ENCODE measurements at places on chromosomes 11 and 22. TPM values are rescaled to one million over a fixed set of nuclear protein-coding genes. Genes with fewer than 3 reads are reported as not detected.

Gene MUC2
- total RNA-seq, result not detected

Gene FAM111A
- 4.9 TPM for total RNA-seq

Gene AIFM3
- 0.42 TPM for total RNA-seq

Gene CDHR5
- total RNA-seq, result not detected

Gene TMEM191C
- total RNA-seq, result 0.99 TPM

Gene RASD2
- 1.8 TPM for total RNA-seq

Gene AQP11
- 1.4 TPM for total RNA-seq

Gene PPP2R1B
- 16.8 TPM for total RNA-seq

Gene PGA5
- 0.50 TPM for total RNA-seq

- H3K36me3 ChIP-seq, result no peaks in the 10 kb centered on the region
- no peak overlapping the region for H3K27ac ChIP-seq
- no peaks in the 10 kb centered on the region for H3K4me1 ChIP-seq
These were observed 717.6 kb upstream of the ANO5 start for GRCh38 chr11:21475276-21475675.

DNA sequence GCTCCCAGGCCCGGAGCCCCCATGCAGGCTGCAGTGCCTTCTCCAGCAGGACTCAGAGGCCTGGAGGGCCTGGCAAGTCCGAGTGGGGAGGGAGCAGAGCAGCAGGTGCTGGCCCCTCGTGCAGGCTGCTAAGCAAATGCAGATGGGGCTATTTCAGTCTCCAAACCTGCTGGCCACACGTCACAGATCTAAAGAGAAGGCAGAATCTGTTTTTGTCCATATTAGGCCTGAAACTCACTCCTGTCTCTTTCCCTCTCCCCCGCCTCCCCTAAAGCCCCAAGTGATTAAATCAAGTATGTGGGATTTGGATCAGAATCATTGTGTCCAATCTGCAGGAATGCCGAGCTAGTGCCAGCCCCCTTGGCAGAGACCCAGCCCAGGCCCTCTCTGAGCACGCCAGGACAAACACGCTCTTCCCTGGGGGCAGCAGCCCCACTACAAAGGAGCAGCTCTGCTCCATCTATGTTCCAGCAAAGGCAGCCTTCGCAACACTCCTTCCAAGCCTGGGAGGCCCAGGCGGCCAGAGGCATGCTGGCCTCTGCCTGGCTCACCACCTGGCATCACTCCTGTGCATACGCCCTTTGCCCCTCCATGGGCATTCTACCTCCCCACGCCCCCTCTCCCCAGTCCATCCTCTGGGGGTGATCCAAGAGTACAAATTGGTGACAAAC lies 26.5 kb downstream of the RPL27A start:
- H3K36me3 ChIP-seq, result peaks cover 68% of the 10 kb centered on the region
- DNase-seq, result peak; percentile 80
- no peaks in the 10 kb centered on the region for H3K27me3 ChIP-seq

- H3K27ac ChIP-seq, result no peak overlapping the region
- peaks cover 6% of the 10 kb centered on the region for H3K4me1 ChIP-seq
- no peak for DNase-seq
- H3K27me3 ChIP-seq, result no peaks in the 10 kb centered on the region
These were observed 531.8 kb upstream of the CADM1 start for GRCh38 chr11:116035977-116036376.

DNA sequence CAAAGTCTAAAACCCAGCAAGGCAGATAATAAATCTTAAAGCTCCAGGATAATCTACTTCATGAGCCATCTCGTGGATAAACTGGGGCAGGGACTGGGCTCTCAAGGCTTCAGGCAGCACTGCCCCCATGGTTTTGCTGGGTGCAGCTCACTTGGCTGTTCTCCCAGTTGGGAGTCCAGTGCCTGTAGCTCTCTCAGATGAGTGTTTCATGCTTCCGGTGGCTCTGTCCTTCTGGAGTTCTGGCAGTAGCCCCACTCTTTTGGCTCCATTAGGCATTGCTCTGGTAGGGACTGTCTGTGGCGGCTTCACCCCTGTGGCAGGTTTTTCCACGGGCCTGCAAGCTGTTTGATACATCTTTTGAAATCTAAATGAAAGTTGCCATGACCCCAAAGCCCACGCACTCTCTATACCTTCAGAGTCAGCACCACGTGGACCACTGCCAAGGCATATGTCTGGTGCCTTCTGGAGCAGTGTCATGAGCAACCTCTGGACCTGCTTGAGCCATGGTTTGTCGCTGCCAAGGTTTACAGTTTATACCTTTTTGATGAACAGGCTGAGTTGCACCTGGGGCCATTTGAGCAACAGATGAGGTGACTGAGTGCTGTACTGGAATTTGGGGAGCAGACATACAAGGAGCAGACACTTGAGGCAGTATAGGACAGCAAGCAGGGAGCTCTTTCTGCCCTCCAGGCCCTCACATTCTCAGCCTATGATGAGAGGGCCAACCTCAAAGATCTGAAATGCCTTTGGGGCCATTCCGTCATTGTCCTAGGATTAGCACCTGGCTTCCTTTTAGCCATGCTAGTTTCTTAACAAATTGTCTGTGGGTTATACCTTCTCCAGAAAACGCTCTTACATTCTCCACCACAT lies 48.6 kb downstream of the MTNR1B start:
- no peak for DNase-seq
- H3K4me1 ChIP-seq, result no peaks in the 10 kb centered on the region
- H3K27me3 ChIP-seq, result no peaks in the 10 kb centered on the region
- no peak overlapping the region for H3K4me3 ChIP-seq
- H3K27ac ChIP-seq, result no peak overlapping the region

GRCh38 chr11:93741094-93741881 lies at the start of the genes C11orf54 and TAF1D:
Gene C11orf54 (plus strand): TSS chr11:93741672. CDS start chr11:93747394, 5,722 bp downstream.
Gene TAF1D (minus strand): TSS chr11:93741495. CDS start chr11:93739304, 2,191 bp downstream.
- no peaks in the 10 kb centered on the region for H3K27me3 ChIP-seq
- DNase-seq, result peak; percentile 96
- H3K4me1 ChIP-seq, result peaks cover 63% of the 10 kb centered on the region
- peak within 1 kb of the TSS; percentile 90 for H3K27ac ChIP-seq
- peak within 1 kb of the TSS; percentile 80 for H3K4me3 ChIP-seq

DNA sequence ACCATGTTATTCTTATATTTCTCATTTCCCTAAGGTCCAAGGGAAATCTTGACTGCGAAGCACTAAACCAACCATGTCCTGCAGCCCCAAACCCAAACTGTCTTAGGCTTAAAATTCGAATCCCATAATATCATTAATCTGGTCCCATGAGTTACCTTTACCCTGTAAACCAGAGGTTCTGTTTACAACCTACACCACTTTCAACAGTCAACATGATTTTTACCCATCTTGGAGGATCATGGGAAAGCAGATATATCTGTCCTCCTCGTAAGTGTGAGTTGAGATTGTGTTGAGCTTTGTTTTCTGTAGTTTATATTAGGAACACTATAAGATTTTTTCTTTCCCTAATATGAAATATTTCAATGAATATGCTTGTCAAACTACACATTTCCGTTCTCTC lies 6.4 kb downstream of the PRPF19 start:
- H3K36me3 ChIP-seq, result peaks cover 82% of the 10 kb centered on the region
- no peak overlapping the region for H3K4me3 ChIP-seq
- no peaks in the 10 kb centered on the region for H3K27me3 ChIP-seq
- peaks cover 24% of the 10 kb centered on the region for H3K4me1 ChIP-seq

GRCh38 chr11:27640954-27641353 lies 59.3 kb downstream of the BDNF start:
- no peak for DNase-seq
- no peaks in the 10 kb centered on the region for H3K4me1 ChIP-seq
- H3K4me3 ChIP-seq, result no peak overlapping the region
- H3K27ac ChIP-seq, result peak overlapping the region; percentile 32
- H3K36me3 ChIP-seq, result no peaks in the 10 kb centered on the region

DNA sequence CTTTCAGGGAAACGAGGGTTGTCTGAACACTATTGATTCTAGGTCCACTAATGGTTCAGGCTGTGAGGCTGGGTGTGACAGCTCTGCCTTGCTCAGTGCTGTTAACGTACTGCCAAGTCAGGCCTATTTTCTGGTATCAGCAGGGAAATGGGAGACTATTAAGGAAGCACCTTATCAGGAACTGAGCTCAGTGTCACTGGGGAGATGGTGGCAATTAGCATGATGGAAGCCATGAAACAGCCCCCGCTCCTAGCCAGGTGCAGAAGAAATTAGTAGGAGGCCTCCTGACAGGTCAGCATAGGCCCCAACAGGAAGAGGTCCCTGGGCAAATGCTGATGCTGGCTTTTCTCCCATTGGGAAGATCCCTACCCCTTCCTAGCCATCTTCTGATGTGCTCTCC lies 42.6 kb upstream of the LMO2 start:
- no peak overlapping the region for H3K27ac ChIP-seq
- H3K27me3 ChIP-seq, result no peaks in the 10 kb centered on the region
- DNase-seq, result no peak

DNA sequence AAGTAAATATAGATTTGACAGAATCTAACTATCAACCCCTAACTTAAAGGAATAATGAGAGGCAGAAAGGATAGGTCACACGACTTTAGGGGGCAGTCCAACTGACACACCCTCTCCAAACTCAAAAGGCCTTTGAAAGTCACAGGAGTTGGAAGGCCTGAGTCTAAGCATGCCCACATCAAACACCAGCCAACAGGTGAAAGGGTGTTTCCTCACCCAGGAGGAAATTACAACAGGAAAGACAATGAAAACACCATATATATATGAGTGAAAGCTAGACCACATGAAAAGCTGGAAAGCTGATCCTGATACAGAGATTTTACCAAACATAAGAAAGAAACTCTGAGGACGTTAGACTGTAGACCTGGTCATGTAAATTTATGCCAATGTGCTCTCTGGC lies 10.5 kb upstream of the DEPDC7 start:
- DNase-seq, result no peak
- H3K27me3 ChIP-seq, result no peaks in the 10 kb centered on the region
- H3K27ac ChIP-seq, result no peak overlapping the region
- H3K4me1 ChIP-seq, result no peaks in the 10 kb centered on the region
- H3K4me3 ChIP-seq, result no peak overlapping the region
- no peaks in the 10 kb centered on the region for H3K36me3 ChIP-seq

- no peak overlapping the region for H3K27ac ChIP-seq
- H3K4me3 ChIP-seq, result no peak overlapping the region
- H3K27me3 ChIP-seq, result no peaks in the 10 kb centered on the region
- no peaks in the 10 kb centered on the region for H3K4me1 ChIP-seq
- H3K36me3 ChIP-seq, result no peaks in the 10 kb centered on the region
- no peak for DNase-seq
These were observed 136.1 kb downstream of the DCDC1 start for GRCh38 chr11:31233425-31233824.

GRCh38 chr11:18731949-18732821 lies 6.2 kb upstream of the IGSF22 start:
- H3K27me3 ChIP-seq, result peaks cover 9% of the 10 kb centered on the region
- H3K27ac ChIP-seq, result no peak overlapping the region
- peak; percentile 48 for DNase-seq
- no peaks in the 10 kb centered on the region for H3K36me3 ChIP-seq

GRCh38 chr11:115963156-115963555 lies 458.9 kb upstream of the CADM1 start:
- no peak overlapping the region for H3K27ac ChIP-seq
- H3K27me3 ChIP-seq, result no peaks in the 10 kb centered on the region
- no peaks in the 10 kb centered on the region for H3K36me3 ChIP-seq
- peaks cover 6% of the 10 kb centered on the region for H3K4me1 ChIP-seq
- DNase-seq, result no peak

DNA sequence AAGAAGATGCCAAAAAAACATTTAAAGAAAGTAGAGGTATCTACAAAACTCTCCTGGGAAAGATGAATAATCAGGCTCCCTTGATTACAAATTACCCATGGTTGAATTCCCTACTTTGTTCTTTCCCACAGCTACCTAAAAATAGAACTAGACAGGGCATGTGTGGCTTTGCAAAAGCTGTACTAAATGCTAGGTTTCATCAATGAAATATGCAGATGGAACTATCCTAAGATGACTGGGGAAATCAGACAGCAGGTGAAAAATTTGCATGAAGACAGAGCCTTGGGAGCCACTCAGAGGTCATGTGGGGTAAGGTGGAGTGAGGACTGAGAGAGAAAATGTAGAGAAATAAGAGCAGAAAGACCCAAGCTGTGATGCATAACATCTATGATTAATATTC lies 14.7 kb downstream of the LAYN start:
- no peaks in the 10 kb centered on the region for H3K4me1 ChIP-seq
- no peak for DNase-seq
- no peak overlapping the region for H3K27ac ChIP-seq
- no peak overlapping the region for H3K4me3 ChIP-seq
- H3K36me3 ChIP-seq, result no peaks in the 10 kb centered on the region
- H3K27me3 ChIP-seq, result no peaks in the 10 kb centered on the region

GRCh38 chr22:24455751-24456426 lies 28.5 kb downstream of the ADORA2A start:
- peaks cover 35% of the 10 kb centered on the region for H3K4me1 ChIP-seq
- no peaks in the 10 kb centered on the region for H3K36me3 ChIP-seq
- no peak overlapping the region for H3K4me3 ChIP-seq

GRCh38 chr22:49964136-49965090 lies 3.8 kb downstream of the PIM3 start:
- peak overlapping the region; percentile 87 for H3K4me3 ChIP-seq
- no peaks in the 10 kb centered on the region for H3K27me3 ChIP-seq
- H3K4me1 ChIP-seq, result peaks cover 67% of the 10 kb centered on the region
- peak; percentile 9 for DNase-seq
- H3K36me3 ChIP-seq, result peaks cover 16% of the 10 kb centered on the region

GRCh38 chr11:120398132-120398531 lies 61.9 kb downstream of the ARHGEF12 start:
- H3K27me3 ChIP-seq, result no peaks in the 10 kb centered on the region
- H3K4me3 ChIP-seq, result no peak overlapping the region
